ENCODE measurements at places on chromosomes 16 and 17.

GRCh38 chr17:30347488-30347887 lies 13.6 kb upstream of the TMIGD1 start:
- H3K27me3 ChIP-seq, result no peaks in the 10 kb centered on the region
- no peaks in the 10 kb centered on the region for H3K36me3 ChIP-seq
- no peak overlapping the region for H3K4me3 ChIP-seq
- peaks cover 12% of the 10 kb centered on the region for H3K4me1 ChIP-seq
- no peak overlapping the region for H3K27ac ChIP-seq

GRCh38 chr17:81252326-81252986 lies 13.3 kb downstream of the NDUFAF8 start:
- peaks cover 32% of the 10 kb centered on the region for H3K36me3 ChIP-seq
- H3K27ac ChIP-seq, result no peak overlapping the region
- no peak for DNase-seq
- no peak overlapping the region for H3K4me3 ChIP-seq
- no peaks in the 10 kb centered on the region for H3K27me3 ChIP-seq
- H3K4me1 ChIP-seq, result no peaks in the 10 kb centered on the region

DNA sequence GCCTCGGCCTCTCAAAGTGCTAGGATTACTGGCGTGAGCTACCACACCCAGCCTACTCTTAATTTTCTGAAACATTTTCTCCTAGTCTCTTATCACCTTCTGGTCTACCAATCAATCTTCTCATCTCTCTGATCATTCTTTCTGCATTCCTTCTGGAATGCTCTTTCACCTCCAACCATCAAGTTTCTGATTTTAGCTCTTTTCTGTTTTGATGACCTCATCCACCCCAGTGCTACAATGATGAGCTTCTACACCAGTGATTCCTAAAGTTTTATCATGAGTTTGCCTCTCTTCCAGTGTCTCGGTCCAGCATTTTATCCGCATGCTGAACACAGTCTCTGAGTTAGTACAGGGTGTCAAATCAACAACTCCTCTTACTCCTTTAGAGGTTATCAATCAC lies 31.5 kb downstream of the NME2 start:
- H3K4me1 ChIP-seq, result no peaks in the 10 kb centered on the region
- peaks cover 42% of the 10 kb centered on the region for H3K36me3 ChIP-seq
- H3K27ac ChIP-seq, result no peak overlapping the region
- no peaks in the 10 kb centered on the region for H3K27me3 ChIP-seq

GRCh38 chr17:42772945-42773289 lies 332 bp upstream of the VPS25 start:
- no peaks in the 10 kb centered on the region for H3K27me3 ChIP-seq
- H3K4me1 ChIP-seq, result peaks cover 8% of the 10 kb centered on the region
- peak overlapping the region; percentile 29 for H3K27ac ChIP-seq
- peaks cover 12% of the 10 kb centered on the region for H3K36me3 ChIP-seq

- H3K36me3 ChIP-seq, result no peaks in the 10 kb centered on the region
- H3K4me3 ChIP-seq, result no peak overlapping the region
- no peaks in the 10 kb centered on the region for H3K27me3 ChIP-seq
- H3K4me1 ChIP-seq, result peaks cover 15% of the 10 kb centered on the region
- H3K27ac ChIP-seq, result no peak overlapping the region
- no peak for DNase-seq
Measured at GRCh38 chr17:21124086-21124485, 2.7 kb upstream of the DHRS7B start.

DNA sequence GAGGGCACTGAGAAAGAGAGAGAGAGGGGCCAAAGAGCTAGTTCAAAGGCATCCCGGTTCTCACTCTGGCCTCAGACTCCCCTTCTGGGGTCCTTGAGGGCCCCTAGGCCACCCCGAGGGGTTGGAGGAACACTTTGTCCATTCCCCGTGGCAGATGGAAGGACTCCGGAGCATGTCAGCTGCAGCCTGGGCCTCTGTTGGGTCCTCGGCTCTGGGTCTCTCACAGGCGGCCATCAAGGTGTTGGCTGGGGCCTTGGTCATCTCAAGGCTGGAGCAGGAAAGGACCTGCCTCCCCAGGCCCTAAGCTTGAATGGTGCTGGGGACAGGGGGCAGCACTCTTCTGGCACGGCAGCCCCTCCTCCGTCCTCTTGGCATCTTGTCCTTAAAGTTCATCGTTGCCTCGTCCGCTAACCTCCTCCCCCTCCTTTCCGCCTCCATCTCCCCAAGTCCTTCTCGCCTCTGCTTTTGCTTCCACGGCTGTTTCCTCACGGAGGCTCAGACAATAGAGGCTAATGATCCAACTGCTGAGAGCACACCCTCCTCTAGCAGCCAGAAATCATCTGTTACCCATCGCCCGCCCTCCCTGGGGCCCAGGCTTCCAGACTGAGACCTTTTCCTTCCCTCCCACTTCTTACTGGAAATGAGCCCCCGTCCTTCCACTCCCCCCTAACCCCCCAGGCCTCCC lies 23.3 kb downstream of the CCR7 start:
- peaks cover 19% of the 10 kb centered on the region for H3K4me1 ChIP-seq
- no peaks in the 10 kb centered on the region for H3K36me3 ChIP-seq
- H3K4me3 ChIP-seq, result no peak overlapping the region
- no peak for DNase-seq

- H3K4me1 ChIP-seq, result no peaks in the 10 kb centered on the region
- no peaks in the 10 kb centered on the region for H3K36me3 ChIP-seq
- DNase-seq, result no peak
Measured at GRCh38 chr17:74605361-74605760, 13.3 kb upstream of the CD300LD start.

GRCh38 chr16:85557083-85557970 lies 55.8 kb upstream of the GSE1 start:
- H3K27ac ChIP-seq, result peak overlapping the region; percentile 18
- H3K27me3 ChIP-seq, result no peaks in the 10 kb centered on the region
- H3K36me3 ChIP-seq, result no peaks in the 10 kb centered on the region
- H3K4me3 ChIP-seq, result peak overlapping the region; percentile 83

DNA sequence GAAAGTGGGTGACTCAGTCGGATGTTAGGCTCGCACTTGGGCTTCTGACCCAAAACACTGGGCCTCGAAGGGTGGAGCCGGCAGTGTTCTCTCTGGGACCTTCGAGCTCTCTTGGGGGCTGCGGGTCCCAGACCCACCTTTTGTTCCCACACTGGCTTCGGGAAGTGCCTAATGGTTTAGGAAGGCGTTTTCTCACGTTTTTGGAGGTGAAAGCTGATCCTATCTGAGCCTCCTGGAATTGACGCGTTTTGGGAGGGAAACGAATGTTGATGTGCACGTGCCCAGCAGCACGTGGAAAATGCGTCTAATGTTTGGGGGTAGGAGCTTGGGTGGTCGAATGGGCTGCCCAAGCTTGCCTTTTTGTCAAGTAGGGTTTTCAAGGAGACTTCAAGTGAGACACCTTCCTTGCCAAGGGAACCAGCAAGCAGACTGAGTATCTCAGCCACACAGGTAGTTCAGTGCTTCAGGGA lies 666 bp downstream of the HGS start:
- peaks cover 23% of the 10 kb centered on the region for H3K4me1 ChIP-seq
- H3K4me3 ChIP-seq, result peak overlapping the region; percentile 99
- H3K27me3 ChIP-seq, result no peaks in the 10 kb centered on the region

GRCh38 chr17:50145532-50146229 lies 4.8 kb downstream of the PPP1R9B start:
- H3K27me3 ChIP-seq, result no peaks in the 10 kb centered on the region
- peaks cover 24% of the 10 kb centered on the region for H3K4me1 ChIP-seq
- H3K4me3 ChIP-seq, result no peak overlapping the region
- no peak overlapping the region for H3K27ac ChIP-seq
- peaks cover 48% of the 10 kb centered on the region for H3K36me3 ChIP-seq

DNA sequence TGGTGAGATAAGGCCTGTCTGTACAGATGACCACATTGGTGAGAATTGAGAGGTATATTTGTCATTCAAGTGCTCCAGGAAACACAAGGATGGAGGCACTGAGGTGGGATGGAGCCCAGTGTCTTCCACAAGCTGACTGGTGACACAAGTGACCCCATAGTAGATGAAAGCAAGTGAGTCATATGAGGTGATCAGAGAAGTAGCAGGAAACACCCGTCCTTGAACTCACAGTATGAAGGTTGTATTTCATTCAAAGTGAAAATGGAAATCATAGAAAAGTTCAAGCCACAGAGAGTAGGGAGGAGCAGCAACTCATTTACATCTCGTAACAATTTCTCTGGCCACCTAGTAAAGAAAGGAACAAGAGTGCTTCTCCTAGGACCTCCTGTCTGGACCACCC lies 609.8 kb downstream of the HS3ST4 start:
- no peaks in the 10 kb centered on the region for H3K4me1 ChIP-seq
- DNase-seq, result no peak
- H3K36me3 ChIP-seq, result no peaks in the 10 kb centered on the region

GRCh38 chr17:72846399-72846798 lies 246.1 kb downstream of the SLC39A11 start:
- H3K4me1 ChIP-seq, result no peaks in the 10 kb centered on the region
- H3K36me3 ChIP-seq, result no peaks in the 10 kb centered on the region
- H3K27ac ChIP-seq, result no peak overlapping the region

DNA sequence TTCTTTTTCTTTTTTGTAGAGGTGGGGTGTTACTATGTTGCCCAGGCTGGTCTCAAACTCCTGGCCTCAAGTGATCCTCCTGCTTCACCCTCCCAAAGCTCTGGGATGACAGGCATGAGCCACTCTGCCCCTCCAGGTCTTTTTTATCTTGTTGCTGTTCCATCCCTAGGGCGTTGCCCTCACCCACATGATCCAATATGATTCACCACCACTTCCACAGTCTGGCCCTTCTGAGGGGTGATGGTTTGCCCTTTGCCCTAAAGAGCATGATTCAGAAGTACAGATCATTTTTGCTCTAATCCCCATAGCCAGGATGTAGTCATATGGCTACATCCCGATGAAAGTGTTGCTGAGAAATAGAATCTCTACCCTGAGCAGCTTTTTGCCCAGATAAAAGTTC lies 18.8 kb downstream of the STX4 start:
- no peak overlapping the region for H3K27ac ChIP-seq
- no peaks in the 10 kb centered on the region for H3K27me3 ChIP-seq
- H3K36me3 ChIP-seq, result no peaks in the 10 kb centered on the region
- H3K4me3 ChIP-seq, result no peak overlapping the region
- peaks cover 8% of the 10 kb centered on the region for H3K4me1 ChIP-seq

- H3K4me1 ChIP-seq, result no peaks in the 10 kb centered on the region
- H3K27ac ChIP-seq, result no peak overlapping the region
- no peak overlapping the region for H3K4me3 ChIP-seq
- H3K36me3 ChIP-seq, result no peaks in the 10 kb centered on the region
- no peaks in the 10 kb centered on the region for H3K27me3 ChIP-seq
Measured at GRCh38 chr16:49632795-49633184, 223.1 kb downstream of the ZNF423 start.

DNA sequence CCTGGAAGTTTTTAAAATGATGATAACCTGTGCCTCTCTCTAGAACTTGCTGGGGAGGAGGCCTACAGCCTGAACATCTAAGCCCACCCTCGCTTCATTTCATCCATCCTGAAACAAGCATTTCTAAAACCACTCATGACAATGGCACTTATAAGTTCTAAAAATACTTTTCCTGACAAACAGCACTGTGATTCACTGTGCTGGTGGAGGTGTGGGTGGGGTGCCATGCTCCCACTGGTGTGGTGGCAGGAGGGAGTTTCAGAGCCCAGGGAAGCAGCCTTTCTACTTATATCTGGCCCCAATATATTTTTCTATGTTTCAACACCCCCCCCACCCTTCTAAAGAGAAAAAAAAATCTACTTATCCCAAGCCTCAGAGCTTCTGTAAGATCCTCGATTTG lies 52.6 kb downstream of the RAB11FIP4 start:
- DNase-seq, result no peak
- no peaks in the 10 kb centered on the region for H3K4me1 ChIP-seq
- H3K4me3 ChIP-seq, result no peak overlapping the region
- no peak overlapping the region for H3K27ac ChIP-seq
- H3K36me3 ChIP-seq, result no peaks in the 10 kb centered on the region

- peaks cover 4% of the 10 kb centered on the region for H3K36me3 ChIP-seq
- DNase-seq, result peak; percentile 82
- H3K4me3 ChIP-seq, result peak overlapping the region; percentile 91
- H3K4me1 ChIP-seq, result peaks cover 76% of the 10 kb centered on the region
Measured at GRCh38 chr16:89922477-89922883, 662 bp upstream of the TUBB3 start.

DNA sequence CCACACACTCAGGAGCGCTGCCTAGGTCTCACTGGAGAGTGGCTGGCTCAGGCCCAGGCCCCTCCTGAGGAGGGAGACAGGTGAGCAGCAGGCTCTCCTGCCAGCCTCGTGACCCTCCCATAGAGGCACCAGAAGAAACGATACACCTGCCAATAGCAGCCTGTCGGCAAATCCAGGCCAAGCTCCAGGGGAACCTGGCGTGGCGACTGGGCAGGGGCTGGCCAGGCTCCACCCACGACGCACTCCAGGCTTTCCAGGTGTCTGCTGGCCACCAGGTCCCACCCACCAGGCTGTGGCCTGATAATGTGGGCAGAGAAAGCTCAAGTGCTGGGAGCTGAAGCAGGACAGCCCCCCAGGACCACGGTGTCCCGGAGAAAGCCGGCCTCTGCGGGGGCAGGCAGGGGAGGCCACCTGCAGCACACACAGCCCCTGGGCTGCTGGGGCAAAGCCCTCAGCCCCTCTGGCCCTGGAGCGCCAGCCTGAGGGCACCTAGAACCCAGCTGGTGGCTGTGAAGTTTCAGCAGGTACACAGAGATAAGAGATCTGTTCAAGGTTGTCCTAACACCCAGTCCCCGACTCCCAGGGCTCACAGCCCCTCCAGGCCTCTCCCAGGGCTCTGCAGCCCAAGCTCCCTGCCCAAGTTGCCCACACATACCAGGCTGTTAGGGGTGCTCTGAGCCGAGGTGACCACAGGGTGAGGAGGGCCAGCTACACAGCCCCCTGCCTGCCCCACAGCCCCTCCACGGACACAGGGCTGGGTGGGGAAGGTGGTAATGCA lies 2.4 kb downstream of the PGAP6 start:
- peaks cover 18% of the 10 kb centered on the region for H3K4me1 ChIP-seq
- H3K27ac ChIP-seq, result peak overlapping the region; percentile 32
- H3K36me3 ChIP-seq, result no peaks in the 10 kb centered on the region
- no peaks in the 10 kb centered on the region for H3K27me3 ChIP-seq
- no peak for DNase-seq

DNA sequence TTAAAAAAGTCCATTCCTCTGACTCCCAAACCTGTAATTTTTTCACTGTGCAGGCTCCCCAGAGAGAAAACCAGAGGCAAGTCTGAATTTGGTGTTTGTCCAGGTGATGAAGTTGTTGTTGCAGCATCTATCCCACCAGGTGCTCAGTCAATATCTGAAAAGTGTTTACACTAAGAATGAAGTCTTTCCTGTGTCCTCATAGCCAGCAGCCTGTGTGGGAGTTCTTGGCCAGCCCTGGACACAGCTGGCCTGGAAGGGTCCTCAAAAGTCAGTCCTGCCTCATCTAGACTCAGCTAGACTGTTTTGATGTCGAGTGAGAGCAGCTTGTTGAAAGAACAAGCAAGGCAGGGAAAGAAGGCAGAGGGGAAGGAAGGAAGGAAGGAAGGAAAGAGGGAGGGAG lies 3.3 kb upstream of the PMP22 start:
- H3K4me1 ChIP-seq, result peaks cover 7% of the 10 kb centered on the region
- no peak for DNase-seq
- H3K4me3 ChIP-seq, result no peak overlapping the region
- no peaks in the 10 kb centered on the region for H3K27me3 ChIP-seq
- no peaks in the 10 kb centered on the region for H3K36me3 ChIP-seq

Data from HCT116 (cell line).